ENCODE measurements at places on chromosomes 4 and X. TPM values are rescaled to one million over a fixed set of nuclear protein-coding genes. Genes with fewer than 3 reads are reported as not detected.

OTC gene
- total RNA-seq = not detected

SMIM9 gene
- total RNA-seq = not detected

- no peak overlapping the region for H3K27ac ChIP-seq
- no peak overlapping the region for H3K4me3 ChIP-seq
- DNase-seq = no peak
- no peaks in the 10 kb centered on the region for H3K4me1 ChIP-seq
Measured at GRCh38 chr4:89727238-89727637, 109.7 kb downstream of the SNCA start.

DNA sequence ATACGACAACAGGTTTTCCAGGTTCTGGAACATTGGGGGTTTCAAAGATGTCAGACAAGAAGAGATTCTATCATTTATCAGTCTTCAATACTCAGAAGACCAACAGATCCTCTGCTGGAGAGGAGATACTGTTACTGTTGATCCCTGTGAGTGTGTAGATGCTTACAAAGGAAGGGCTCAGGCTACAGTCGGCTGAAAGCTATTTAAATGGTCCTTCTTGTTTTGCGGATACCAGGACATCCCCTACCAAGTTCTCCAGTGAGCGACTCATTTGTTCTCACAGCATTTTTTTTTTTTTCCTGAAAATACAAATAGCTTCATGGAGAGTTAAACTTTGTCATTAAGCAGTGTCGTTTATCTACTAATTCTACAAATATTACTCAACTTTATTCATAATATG is 201.6 kb downstream of the CAMK2D start:
- H3K4me3 ChIP-seq = no peak overlapping the region
- no peak for DNase-seq
- H3K36me3 ChIP-seq = peaks cover 21% of the 10 kb centered on the region

- no peak overlapping the region for H3K27ac ChIP-seq
- no peaks in the 10 kb centered on the region for H3K36me3 ChIP-seq
- H3K4me3 ChIP-seq = no peak overlapping the region
Measured at GRCh38 chr4:79431839-79432238, 23.8 kb upstream of the GK2 start.

DNA sequence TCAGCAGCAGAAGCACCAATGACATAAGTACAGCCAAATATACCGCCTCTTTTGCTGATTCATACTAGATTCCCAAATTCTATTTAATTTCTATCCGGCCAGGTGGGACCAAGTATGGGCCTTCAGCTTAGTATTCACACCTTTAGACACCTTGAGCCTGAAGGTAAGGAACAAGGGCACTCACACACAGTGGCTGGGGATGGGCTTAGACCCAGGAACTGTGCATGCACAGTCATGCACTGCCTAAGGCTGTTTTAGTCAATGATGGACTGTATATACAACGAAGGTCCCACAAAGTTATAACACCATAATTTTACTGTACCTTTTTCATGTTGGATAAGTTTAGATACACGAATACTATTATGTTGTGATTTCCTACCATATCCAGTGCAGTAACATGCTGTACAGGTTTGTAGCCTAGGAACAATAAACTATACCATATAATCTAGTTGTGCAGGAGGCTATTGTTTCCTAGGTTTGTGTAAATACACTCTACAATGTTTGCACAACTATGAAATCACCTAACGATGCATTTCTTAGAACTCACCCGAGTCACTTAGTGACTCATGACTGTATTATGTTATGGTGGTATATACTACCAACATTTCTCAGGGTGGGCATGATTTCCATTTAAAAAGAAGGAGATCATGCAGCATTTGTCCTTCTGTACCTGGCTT is 9.7 kb upstream of the CLNK start:
- DNase-seq = no peak
- no peaks in the 10 kb centered on the region for H3K27me3 ChIP-seq
- H3K36me3 ChIP-seq = peaks cover 2% of the 10 kb centered on the region

PCSK1N gene
- 0.68 TPM for total RNA-seq

DNA sequence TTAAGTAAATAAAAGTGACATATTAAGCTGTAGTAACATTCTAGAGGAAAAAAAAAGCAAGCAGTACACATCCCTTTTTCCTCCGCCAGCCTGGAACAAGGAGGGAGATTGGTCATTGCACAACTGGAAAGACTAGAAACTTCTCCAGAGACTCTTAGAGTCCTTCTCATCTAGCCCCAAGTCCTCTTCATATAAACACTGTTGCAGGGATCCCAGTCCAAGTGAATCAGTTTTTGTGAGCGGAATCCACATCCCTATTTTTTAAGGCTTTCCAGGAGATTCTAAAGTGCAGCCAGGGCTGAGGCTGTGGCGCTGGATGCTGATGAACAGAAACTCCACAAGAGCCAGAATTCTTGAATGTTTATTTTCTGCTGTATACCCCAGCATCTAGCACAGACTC is 23.8 kb downstream of the REELD1 start:
- no peak for DNase-seq
- H3K27me3 ChIP-seq = peaks cover 4% of the 10 kb centered on the region
- H3K4me1 ChIP-seq = peaks cover 6% of the 10 kb centered on the region
- no peak overlapping the region for H3K4me3 ChIP-seq
- H3K36me3 ChIP-seq = no peaks in the 10 kb centered on the region

GRCh38 chrX:121231566-121232358 is 184.4 kb downstream of the GLUD2 start:
- no peaks in the 10 kb centered on the region for H3K27me3 ChIP-seq
- no peak overlapping the region for H3K27ac ChIP-seq
- DNase-seq = no peak
- no peaks in the 10 kb centered on the region for H3K36me3 ChIP-seq
- no peaks in the 10 kb centered on the region for H3K4me1 ChIP-seq

- DNase-seq = no peak
- H3K27me3 ChIP-seq = no peaks in the 10 kb centered on the region
- peak overlapping the region; percentile 61 for H3K27ac ChIP-seq
- H3K36me3 ChIP-seq = peaks cover 29% of the 10 kb centered on the region
- no peak overlapping the region for H3K4me3 ChIP-seq
Measured at GRCh38 chr4:1260418-1261106, 11.6 kb upstream of the CTBP1 start.

XAGE2 gene
- not detected for total RNA-seq

VBP1 gene
- 44.7 TPM for total RNA-seq
